GM13977 (cell line): ENCODE measurements at places on chromosomes 1 and 21.
A peak's percentile ranks its signal among the peaks of the same experiment; 100 is the strongest.

GRCh38 chr1:117290890-117291289, 76.4 kb upstream of the MAN1A2 start:
- DNase-seq = no peak

DNA sequence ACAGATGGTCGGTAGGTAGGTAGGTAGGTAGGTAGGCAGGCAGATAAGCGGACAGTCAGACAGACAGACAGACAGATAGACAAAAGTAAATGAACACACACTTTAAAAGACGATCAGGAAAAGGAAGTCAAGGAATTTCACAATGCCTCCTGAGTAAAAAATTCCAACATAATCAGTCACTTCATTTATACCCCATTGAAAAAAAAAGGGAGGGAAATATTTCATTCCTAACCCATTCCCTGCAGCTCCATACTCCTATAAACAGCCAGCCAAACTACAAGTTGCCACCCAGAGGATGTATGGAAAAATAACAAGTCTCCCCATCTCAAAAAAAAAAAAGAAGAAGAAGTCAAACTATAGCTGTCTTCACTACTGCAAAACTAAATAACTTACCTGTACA, 43.4 kb downstream of the ZZZ3 start:
- no peak for DNase-seq

- DNase-seq = no peak
These were observed 169.1 kb downstream of the C1orf21 start for GRCh38 chr1:184555665-184556641.

DNA sequence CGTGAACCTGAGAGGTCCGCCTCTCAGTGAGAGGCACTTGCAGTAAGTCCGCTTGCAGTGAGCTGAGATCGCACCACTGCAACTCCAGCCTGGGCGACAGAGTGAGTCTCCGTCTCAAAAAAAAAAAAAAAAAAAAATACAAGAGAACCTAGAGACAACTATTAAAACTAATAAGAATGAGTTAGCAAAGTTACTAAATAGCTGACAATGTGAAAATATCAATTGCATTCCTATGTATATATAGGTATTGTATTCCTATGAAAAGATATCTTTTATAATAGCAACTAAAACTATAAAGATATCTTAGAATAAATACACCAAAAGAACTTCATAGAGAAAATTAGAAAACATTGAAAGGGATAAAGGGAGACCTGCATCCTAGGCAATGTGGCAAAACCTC, 20.3 kb downstream of the FLVCR1 start:
- DNase-seq = no peak

DNA sequence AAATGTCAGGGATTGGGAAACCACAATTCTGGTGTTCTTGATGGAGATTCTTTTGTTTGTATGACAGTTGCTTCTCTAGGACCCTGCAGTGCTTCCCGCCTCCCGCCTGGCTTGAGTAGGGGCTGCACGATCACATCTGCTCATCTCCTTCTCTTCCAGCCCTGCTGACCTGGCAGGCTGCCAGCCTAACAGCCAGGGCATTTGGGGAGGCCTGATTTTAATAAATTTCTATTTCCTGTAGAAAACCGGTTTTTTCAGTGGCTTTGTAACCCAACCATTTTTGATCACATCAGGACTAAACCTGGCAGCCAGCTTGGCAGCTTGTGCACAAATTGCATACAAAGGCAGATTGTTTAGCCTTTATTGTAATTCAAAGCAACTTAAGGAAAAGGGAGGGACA, 78.9 kb downstream of the UBE2U start:
- no peak for DNase-seq

GRCh38 chr1:150362721-150363425, 1.1 kb upstream of the RPRD2 start:
- DNase-seq = peak; percentile 16

DNA sequence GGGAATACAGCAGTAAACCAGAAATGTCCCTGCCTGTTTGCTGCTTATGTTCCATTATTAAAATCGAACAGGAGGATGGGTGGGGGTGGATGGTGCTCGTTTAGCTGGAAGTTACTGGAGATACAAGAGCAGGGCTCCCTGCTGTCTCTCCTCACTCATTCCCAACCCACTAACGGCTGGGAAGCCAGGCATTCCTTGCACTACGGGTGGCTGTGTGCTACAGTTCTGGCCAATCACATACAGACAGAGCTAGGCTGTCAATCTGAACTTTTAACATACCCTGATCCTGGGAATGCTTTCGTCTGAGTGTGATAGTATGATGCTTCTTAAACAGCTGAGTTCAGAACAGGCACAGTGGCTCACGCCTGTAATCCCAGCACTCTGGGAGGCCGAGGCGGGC, 7.0 kb downstream of the SIPA1L2 start:
- no peak for DNase-seq

GRCh38 chr1:99516141-99516540, 129.8 kb upstream of the PALMD start:
- no peak for DNase-seq

DNA sequence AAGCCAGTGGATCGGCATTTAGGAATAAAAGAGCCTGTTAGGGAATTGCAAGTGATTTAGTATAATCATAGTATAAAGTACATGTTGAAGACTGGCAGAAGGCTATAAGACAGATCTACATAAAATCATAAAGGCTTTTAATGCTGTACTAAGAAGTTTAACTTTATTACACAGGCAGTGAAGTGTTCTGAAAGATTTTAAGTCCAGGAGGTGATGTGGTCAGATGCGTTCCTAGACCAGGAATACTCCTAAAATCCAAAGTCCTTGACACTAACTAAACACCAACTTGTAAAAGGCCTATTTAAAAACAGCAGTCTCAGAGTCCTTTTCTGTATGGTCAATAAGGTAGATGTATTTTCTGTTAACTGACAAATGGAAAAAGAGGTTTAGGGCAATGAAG, 57.0 kb downstream of the KIFAP3 start:
- no peak for DNase-seq

DNA sequence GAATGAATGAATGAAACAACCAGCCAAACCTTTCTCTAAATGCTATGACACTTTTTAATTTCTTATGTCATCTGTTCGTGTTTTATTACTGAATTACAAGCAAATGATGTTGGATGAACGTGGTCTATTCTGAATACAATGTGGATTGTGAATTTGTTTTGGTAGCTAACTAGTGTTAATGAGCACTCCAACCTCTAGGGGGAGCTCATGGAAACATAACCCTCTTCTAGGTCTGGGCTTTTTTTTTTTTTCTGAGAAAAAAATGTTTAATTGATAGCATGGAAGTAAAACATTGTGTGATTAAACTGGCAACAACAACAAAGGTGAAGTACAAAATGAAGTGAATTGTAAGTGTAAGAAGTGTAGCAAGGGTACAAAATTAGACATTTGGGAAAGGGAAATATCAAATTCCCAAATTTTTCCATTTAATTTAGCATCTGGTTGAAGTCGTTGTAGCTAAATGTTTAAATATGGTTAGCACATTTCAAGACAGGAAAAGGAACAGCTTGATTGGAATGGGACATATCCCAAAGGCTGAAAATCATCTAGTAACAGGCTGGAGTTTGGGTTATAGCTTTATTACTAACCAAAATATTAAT, 42.6 kb upstream of the PTGS2 start:
- DNase-seq = peak; percentile 33

GRCh38 chr1:59972216-59972927, 45.8 kb upstream of the CYP2J2 start:
- no peak for DNase-seq

DNA sequence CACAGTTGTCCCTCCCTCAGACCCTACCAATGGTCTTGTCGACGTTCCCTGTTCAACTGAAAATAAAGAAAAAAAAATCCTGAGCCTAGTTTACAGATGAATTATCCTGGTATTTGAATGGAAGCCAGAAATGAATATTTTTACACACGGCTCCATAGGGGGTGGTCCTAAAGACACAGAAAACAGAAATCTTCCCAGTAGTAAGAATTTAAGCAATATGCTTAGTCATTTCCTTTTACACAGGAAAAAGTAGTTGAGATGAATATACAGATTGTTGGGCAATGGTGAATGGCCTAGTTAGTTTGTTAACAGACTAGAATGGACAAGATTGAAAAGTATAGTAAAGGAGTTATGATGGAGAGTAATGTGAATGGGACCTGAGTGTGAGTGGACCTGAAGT, 67.4 kb downstream of the RGS18 start:
- no peak for DNase-seq

DNA sequence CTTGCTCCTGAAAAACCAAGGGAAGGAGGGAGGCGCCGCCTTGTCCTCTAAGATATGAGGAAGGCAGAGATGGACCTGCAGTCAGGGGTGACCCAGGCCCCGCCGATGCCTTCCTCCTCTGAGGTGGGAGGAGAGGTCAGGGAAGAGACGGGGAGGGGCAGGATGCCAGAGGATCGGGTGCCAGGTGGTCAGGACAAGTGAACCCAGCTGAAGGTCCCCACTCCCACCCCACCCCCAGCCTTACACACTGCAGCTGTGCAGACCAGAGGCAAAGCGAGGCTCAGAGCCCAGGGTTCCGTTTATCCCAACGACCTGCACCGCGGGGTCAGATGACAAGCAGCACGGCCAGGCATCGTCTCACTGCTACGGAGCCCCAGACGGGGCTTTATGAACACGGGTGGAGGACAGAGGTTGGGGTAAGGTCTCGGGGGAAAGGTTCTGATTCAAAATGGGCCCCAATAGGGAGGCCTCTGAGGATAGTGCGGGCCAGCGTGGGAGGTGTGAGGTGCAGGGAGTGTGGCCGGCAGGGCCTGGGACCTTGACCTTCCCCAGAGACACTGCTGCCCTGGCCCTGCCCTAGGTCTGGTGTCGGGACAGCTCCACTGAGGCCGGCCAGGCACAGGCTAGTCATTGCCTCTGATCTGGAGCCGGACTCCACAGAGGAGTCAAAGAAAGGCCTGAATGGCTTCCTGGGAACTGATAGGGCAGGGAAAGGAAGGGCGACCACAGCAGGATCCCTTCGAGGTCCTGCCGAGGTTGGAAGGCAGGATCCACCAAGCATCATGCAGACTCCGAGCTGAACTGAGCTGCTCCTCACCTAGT, 112.4 kb downstream of the WDR4 start:
- DNase-seq = no peak

GRCh38 chr21:21332492-21332891, 334.3 kb downstream of the NCAM2 start:
- DNase-seq = no peak

- DNase-seq = no peak
These were observed 181.2 kb downstream of the DPYD start for GRCh38 chr1:97739596-97740103.

- no peak for DNase-seq
These were observed 17.6 kb upstream of the TRAF3IP3 start for GRCh38 chr1:209738270-209738669.

DNA sequence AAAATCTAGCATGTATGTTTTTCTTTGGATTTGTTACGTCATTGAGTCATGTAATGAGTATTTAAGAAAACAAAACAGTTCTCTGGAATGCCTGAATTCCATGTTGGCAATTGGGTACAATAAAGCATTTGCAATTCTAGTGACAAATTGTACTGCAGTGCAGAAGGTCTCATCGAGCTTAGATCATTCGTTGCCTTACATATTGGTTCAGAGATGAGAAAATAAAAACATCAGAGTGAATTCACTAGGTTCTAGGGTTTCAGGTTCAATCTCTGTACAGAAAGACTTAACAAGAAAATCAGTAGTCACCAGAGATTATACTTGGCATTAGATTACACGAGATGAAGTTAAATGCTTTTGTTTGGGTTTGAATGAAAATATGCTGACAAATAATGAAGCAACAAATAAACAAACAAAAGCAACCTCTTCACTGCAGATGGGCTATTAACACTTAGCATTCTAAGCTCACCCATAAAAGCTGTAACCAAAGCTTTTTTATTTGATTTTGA, 124.7 kb downstream of the RYR2 start:
- no peak for DNase-seq

DNA sequence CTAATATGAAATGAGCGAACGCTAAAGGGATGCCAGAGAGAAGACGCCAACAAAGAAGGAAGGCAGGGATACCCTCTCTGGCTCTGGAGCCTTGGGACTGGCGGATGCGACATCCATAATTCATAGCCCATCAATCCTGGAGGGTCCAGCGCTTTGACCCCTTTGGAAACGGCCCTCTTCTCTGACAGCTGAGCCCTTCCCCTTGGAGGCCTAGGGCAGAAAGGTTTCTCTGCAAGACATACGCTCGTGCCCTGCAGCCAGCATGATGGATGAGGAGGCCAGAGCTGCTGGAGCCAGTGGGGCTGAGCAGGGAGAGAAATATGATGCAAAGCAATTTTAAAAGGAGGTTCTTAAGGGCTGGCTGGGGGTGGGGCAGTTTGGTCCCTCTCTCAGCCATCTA, 22.2 kb downstream of the OPTC start:
- DNase-seq = no peak

- no peak for DNase-seq
These were observed 18.0 kb upstream of the ZNF678 start for GRCh38 chr1:227545361-227545760.

DNA sequence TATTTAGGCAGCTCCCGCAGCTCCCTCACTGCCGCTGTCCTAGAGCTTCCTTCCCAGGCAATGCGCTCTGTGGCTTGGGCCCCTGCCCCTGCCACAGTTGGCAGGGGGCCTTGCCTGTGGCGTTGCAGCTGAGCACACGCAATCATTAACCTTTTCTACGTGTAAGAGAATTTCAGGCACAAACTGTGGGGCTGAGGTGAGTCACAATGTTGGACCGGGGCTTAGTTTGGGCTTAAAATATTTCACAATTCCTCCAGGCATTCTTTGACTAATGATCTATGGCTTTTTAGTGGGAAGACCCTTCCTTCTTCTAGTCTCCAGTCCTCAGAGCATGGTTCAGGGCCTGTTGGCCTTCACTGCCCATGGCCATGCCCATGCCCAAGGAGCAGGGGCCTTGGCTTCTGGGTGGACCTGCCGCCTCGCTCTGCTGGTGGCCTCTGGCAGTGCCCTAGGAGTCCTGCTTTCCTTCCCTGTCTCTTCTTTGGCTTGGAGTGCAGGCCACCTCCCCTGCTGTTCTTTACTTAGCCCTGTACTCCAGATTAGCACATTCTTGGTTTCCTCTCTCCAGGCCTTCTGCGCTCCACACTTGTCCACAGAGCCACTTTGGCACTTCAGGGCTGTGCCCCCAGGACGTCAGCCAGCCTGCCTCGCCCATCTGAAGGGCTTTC, 39.2 kb downstream of the MAPKAPK2 start:
- no peak for DNase-seq

- peak; percentile 30 for DNase-seq
These were observed 248.3 kb upstream of the CAMK1G start for GRCh38 chr1:209335178-209335577.

DNA sequence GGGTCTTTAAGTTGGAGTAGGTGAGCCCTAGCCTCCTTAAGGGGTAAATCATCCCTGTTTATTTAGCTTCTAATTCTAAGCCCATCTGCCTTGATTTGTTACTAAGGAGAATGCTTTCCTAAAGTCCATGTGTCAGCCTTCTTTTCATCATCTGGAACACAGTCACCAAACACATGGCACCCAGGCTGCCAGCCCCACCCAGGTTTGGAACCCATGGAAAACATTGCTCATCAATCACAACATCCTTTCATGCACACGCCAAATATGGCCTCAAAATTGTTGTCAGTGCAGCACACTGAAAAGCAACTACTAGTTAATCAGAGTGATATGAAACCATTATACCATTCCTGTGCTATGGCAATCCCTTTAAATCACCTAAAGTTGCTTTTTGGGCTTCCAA, 386.7 kb upstream of the ESRRG start:
- DNase-seq = no peak
